ENCODE measurements at places on chromosomes 13 and 19.

DNA sequence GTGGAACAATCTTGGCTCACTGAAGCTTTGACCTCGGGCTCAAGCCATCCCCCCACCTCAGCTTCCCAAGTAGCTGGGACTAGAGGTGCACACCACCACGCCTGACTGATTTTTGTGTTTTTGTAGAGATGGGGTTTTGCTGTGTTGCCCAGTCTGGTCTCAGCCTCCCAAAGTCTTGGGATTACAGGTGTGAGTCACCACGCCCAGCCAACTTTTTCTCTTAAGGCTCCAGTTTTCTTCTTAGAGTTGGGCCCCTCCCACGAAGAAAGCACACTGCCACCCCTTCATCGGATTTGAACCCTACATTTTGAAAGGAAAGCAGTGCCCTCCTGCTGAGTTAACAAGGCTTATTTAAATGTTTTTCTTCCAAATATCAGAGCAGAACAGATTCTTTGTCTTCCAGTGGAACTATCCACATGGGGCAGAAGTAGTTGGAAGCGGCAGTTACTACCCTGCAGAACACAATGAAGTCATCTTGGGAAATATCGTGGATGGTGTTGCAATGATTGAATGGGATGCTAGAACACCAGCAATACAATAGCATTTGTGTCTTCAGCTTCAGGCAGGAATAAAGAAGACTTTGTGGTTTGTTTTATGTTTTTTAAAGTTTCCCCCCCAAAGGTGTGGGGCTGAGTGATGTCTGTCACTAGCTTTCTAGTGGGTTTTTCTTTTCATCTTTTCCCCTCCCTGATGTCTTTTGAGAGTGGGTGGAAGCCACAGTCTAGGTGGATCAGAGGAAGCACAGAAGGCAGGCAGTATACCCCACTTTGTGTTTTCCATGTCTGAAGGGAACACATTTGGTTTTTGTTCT is 8.9 kb downstream of the ACTN4 start:
- peaks cover 96% of the 10 kb centered on the region for H3K4me1 ChIP-seq
- DNase-seq = no peak
- no peak overlapping the region for H3K4me3 ChIP-seq
- peak overlapping the region; percentile 98 for H3K27ac ChIP-seq

DNA sequence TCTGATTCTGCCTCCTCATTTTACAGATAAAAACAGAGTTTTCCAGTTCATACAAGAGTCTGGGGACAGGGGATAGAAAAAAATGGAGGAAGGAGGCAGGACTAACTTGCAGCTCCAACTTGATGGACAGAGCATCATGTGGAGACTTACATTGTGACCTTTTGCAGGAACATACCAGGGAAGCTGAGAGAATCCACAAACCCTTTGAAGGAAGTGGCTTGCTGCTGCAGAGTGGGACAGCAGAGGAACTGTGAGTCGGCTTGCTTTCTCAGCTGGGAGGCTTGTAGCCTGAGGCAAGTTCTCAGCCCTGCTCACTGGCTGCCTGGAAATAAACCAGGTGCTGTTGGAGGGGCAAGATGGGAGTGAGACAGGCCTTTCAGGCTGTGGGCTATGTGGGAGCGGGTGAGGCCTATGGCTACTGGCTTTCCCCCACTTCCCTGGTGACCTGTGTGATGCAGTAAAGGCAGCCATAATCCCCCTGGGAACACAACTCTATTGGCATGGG is 614.4 kb downstream of the KCTD12 start:
- no peaks in the 10 kb centered on the region for H3K36me3 ChIP-seq
- H3K27me3 ChIP-seq = no peaks in the 10 kb centered on the region
- DNase-seq = no peak
- H3K4me1 ChIP-seq = no peaks in the 10 kb centered on the region

- H3K4me3 ChIP-seq = no peak overlapping the region
- peaks cover 19% of the 10 kb centered on the region for H3K36me3 ChIP-seq
- DNase-seq = no peak
- peaks cover 18% of the 10 kb centered on the region for H3K4me1 ChIP-seq
- H3K27me3 ChIP-seq = no peaks in the 10 kb centered on the region
- no peak overlapping the region for H3K27ac ChIP-seq
Observed at GRCh38 chr19:58317476-58318072, 9.2 kb upstream of the ZSCAN22 start.

- H3K27ac ChIP-seq = no peak overlapping the region
- H3K4me1 ChIP-seq = peaks cover 8% of the 10 kb centered on the region
- H3K27me3 ChIP-seq = no peaks in the 10 kb centered on the region
Observed at GRCh38 chr19:29832801-29833200, 21.0 kb downstream of the CCNE1 start.

- H3K4me1 ChIP-seq = no peaks in the 10 kb centered on the region
- no peak overlapping the region for H3K4me3 ChIP-seq
- no peak overlapping the region for H3K27ac ChIP-seq
- no peaks in the 10 kb centered on the region for H3K27me3 ChIP-seq
- H3K36me3 ChIP-seq = peaks cover 15% of the 10 kb centered on the region
Observed at GRCh38 chr13:102856557-102856956, 10.7 kb downstream of the ERCC5 start.

DNA sequence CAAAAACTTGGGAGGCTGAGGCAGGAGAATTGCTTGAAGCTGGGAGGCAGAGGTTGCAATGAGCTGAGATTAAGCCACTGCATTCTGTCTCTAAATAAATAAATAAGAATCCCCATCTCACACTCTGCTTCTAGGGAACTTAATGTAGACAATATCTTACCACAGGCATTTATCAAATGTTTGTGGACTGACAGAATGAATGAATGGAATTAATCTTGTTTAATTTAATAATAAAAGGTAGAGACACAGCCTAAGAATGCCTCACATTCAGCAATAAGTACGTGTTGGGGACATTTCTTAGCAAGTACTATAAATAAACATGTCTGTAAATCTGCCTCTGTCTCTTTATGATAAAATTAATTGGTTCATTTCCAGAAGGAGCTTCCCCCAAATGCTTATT is 36.2 kb upstream of the RBM26 start:
- DNase-seq = no peak
- H3K27ac ChIP-seq = no peak overlapping the region
- H3K36me3 ChIP-seq = no peaks in the 10 kb centered on the region
- H3K27me3 ChIP-seq = no peaks in the 10 kb centered on the region
- H3K4me3 ChIP-seq = no peak overlapping the region
- H3K4me1 ChIP-seq = no peaks in the 10 kb centered on the region

DNA sequence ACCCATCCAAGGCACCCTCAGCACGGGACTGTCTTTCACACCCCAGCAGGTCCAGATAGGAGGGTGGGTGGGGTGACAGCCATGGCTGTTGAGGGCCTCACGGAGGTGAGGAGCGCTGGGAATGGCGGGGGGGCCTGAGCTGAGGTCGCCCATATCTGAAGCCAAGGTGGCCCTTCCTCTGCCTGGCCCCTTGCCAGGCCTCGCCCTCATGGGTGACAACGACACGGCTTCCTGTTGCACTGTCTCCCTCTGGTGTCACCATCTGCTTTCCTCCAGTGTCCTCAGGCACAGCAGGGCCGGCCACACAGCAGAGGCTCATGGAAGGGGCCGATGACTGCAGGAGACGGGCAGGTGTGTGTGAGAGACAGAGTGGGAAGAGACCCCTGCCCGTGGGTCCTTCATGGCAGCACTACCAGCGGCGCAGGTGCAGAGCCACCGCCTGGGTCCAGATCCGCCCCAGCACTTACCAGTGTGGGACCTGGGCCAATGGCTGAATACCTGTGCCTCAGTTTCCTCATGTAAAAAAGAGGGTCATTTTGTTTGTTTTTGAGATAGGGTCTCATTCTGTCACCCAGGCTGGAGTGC is 8.1 kb upstream of the NKPD1 start:
- no peaks in the 10 kb centered on the region for H3K36me3 ChIP-seq
- H3K27ac ChIP-seq = no peak overlapping the region
- H3K4me1 ChIP-seq = peaks cover 16% of the 10 kb centered on the region
- H3K27me3 ChIP-seq = no peaks in the 10 kb centered on the region

Measured in keratinocyte (primary cell).